Fibroblast of skin of left biceps (primary cell): ENCODE measurements at places on chromosomes 2 and 18.

GRCh38 chr2:43068631-43069517 is 157.5 kb downstream of the ZFP36L2 start:
- no peak for DNase-seq

DNA sequence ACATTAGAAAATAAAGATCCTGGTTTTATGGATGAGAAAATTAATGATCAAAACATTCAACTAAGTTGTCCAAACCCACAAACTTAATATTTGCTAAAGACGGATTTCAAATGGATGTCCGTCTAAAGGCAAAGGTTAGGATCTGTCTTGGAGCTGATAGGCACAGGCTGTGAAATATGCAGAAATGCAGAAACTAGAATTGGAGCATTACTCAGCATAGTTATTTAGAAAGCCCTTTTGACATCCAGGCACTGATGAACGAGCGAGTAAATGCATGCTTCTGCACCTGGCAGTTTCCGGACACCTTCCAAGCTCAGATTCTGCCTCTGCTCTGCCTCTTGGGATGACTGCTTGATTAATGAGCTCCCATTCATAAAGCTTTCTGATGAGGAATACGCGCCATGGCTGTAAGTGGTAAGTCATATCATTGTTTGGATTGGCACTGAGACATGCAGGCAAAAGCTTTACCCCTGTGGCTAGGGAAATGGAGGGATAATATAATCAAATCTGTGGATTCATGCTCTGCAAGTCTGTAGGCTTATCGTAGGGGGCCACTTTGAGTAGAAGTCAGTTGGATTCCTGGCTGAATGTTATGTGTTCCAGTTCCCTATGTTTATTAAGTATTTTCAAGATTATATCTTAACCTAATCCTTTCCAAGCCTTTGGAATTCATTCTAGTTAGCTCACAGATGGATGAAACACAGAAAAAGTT is 2176.3 kb upstream of the CELF4 start:
- DNase-seq = no peak

- no peak for DNase-seq
Observed at GRCh38 chr2:105042189-105042588, 4.3 kb downstream of the MRPS9 start.

DNA sequence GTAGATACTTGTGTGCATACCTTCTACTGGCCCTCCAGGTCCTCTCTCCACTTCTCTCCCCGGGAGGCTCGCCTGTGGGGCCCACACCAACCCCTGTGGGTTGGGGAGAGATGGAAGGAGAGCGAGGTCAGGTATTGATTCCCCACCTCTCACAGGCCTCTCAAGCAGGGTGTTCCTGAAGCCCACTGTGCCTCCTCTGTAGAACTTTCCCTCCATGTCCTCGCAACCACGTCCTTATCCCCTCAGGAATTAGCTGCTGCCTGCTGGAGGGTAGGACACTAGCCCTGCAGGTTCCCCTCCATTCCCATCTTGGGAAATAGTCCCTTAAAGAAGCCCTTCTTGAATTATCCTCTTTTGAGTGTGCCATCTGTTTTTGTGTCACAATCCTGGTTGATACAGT is 38.9 kb upstream of the KLF11 start:
- no peak for DNase-seq

- no peak for DNase-seq
Observed at GRCh38 chr18:23716966-23717365, 27.7 kb downstream of the LAMA3 start.

GRCh38 chr2:98378196-98378595 is 31.9 kb downstream of the CNGA3 start:
- no peak for DNase-seq

- DNase-seq = no peak
Observed at GRCh38 chr2:171629113-171629512, 58.2 kb upstream of the DYNC1I2 start.

DNA sequence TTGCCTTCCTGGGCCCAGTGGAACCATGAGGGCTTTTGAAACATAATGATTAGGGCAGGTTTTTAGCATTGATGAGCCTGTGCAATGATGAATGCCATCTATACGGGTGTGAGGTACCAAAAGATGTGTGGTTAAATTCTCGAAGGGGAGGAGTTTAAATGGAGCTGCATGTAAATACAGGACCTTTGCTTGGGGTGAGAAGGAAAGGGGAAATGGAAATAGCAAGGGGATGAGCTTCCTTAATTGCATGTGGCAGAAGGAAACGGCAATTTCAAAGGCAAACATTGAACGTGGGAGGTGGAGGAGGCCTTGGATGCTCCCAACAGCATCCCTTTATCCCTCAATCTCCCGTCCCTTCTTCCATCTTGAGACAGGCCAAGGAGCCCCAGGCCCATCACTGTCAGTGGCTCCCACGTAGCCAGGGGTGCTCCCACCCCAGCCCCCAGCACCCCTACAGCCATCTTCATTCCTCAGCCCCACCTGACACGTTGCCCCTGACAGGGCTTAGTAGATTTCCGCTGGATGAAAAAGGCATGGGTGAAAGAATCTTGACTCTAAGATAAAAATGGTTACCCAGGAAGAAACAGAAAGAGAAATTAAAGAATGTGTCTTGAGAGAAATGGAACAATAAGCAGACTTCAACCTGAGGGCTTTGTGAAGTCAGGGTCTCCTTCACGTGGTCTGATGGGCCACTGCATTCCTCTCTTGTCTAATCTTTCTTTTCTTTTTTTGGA is 32.5 kb downstream of the INPP5D start:
- no peak for DNase-seq

GRCh38 chr2:67515538-67515937 is 118.4 kb downstream of the ETAA1 start:
- no peak for DNase-seq

- DNase-seq = no peak
Observed at GRCh38 chr18:34261865-34262780, 37.4 kb upstream of the NOL4 start.

DNA sequence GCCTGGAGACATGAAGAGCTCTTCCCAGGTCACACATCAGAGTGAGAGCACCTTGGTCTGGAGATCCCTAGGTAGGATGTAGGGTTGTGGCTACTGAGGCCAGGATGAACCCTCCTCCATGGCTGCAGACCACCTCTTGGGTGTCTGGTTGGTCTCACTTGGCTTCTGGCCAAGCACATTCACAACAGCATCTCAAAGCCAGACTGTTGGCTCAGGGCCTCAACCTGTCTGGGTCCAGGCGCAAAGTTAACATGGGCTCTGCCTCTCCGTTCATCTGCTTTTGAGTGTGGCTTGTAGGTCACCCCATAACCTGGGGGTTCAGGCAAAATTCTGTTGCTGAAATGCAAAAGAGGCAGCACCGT is 40.1 kb downstream of the RHOB start:
- DNase-seq = no peak

DNA sequence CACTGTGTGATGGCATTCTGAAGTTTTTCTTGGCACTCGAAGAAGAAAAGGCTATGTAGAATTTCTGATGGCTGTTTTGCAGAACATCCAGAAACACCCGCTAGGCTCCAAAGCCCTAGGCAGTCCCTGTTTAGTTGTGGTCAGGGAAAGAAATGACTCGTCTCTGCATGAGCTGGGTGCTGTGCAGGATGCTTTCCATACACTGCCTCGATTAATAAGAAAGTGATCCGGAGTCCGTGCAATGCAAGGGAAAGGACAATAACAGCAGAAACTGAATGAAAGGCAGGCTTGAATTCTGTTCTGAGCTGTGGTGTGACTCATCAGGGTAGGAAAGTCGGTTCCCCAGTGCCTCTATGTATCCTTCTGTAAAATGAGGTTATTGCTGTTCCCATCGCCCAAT is 18.7 kb downstream of the MAPRE3 start:
- DNase-seq = no peak

DNA sequence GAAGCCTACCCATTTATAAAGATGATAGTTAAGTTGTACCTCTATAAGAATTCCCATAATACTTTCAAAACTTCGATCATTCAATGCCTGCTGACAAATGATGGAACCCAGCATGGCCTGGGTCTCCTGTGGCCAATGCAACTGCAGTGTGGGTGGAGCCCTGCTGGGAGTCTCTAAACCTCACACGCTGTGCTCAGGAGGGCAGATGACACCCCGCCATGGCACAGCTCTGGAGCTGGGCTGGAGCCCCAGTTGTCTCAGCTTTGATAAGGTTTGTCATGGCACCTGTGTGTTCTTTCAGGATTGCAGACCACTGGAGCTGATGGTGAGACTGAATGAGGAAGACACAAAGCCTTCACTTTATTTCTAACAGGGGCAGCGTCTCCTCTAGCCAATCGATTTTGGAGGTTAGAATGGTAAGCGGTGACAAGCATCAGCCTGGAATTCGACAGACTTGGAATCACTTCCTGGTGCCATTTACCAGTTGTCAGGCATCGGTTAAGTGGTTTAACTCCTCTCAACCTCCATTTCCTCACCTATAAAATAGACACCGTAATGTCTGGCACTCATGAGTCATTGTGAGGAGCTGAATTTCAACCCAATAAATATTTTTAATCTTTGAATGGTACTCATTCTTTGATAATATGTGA is 383.6 kb upstream of the SALL3 start:
- no peak for DNase-seq

- no peak for DNase-seq
Observed at GRCh38 chr2:96787411-96787810, 26.7 kb downstream of the CNNM4 start.

DNA sequence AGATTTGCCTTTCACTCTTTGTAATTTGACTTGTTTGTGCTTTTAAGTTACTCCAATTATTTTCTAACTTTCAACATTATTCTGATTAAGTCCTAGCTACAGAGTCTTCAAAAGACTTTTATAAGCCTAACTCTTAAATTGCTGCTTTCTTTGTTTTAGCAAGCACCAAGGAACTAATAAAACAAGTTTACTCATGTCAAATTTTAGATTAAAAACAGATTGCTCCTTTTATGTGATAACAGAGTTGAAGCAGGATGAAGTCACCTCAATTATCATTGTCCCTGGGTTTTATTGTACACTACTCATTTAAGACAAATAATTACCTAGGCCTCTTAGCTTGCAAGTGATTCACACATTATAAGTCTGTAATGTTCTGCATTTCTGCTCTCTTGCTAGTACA is 678.4 kb downstream of the ERBB4 start:
- DNase-seq = no peak

DNA sequence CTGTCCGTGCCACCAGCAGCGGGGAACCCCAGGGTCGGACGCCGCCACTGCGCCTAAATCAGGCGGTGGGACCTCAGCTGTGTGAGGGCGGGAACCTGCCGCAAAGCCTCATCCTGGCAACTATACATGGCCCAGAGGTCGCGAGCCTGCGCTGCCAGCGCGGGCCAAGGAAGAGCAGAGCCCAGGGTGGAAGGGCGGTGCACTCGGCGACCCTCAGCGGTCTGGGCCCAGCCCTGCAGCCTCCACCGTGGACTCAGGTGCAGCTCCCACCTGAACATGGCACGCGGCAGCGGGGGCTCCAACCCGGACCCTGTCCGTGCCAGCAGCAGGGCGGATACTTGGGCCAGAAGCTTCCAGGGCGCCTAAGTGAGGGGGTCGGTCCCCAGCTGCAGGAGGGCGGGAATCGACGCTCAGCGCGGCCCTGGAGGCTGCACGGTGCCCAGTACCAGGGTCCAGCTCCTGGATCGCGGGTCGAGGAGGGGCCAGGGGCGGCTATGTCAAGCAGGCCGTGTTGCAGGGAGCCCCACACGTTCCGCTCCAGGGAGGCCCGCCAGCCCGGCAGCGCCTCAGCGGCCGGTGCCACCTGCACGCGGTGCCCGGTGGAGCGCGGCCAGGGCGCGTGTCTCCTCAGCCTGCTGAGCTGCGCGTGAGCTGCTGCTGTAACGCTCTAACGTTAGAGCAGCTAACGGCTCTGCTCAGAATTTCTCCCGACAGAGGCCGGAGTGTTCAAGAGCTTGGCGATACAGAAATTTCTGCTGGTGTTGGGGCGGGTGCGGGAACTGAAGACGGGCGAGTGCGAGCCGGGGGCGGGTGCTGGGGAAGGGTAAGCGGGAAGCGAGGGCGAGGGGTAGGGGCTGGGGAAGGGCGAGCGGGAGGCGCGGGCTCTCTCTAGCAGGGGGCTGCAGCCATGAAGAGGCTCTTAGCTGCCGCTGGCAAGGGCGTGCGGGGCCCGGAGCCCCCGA is at the start of gene ANKRD30B:
Gene ANKRD30B (plus strand): TSS at position 660 of the 962 bp plus-strand sequence. CDS start 248 bp downstream, at position 908.
- no peak for DNase-seq

DNA sequence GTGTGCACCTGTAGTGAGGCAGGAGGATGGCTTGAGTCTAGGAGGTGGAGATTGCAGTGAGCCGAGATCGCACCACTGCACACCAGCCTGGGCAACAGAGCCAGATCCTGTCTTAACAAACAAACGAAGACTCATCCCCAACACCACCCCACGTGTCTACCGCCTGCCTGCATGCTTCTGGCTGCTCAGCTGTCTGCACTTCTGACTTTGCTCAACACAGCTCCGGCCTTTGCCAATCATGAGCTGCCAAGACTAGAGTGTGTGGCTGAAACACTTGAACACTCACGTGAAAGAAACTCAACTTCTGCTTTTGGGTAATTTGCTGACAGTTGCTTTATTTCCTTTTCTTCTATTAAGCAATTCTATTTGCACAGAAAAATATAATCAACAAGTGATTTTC is 32.1 kb upstream of the SP3 start:
- no peak for DNase-seq

DNA sequence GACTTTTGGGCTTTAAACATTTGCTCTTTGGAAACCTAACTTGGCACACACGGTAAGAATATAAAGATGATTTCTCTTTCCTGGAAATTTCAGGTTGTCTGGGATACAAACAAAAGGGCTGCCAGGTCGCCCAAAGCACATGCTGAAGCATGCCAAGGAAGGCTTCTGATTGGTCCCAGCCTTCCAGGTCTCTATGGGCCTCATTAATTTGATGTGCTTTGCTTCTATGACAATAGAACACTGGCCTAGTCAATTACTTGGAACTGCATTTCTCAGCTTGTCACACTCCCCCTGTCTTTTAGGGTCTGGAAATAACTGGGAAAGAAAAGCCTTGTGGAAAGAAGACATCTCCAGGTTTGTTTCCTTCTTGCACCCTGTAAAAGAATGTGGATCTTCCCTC is 228.9 kb downstream of the ADCYAP1 start:
- no peak for DNase-seq

DNA sequence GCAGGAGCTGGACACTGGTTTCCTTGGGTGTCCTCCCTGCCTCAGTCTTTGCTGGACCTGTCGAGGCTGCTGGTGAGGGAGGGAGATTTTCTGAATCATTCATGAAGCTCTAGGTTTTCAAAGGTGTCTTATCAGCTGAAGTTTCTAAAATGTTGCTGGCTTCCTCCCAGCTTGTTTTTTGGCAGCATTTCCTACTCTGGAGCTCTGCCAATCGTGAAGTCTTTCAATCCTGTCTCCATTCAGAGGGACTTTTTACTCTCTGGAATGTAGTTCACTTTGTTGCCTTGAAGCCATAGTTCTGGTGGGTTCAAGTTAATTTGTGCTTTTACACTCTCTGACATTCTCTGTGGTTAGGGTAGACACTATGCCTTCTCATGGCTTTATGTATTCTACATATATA is 23.9 kb downstream of the SNTG2 start:
- no peak for DNase-seq

DNA sequence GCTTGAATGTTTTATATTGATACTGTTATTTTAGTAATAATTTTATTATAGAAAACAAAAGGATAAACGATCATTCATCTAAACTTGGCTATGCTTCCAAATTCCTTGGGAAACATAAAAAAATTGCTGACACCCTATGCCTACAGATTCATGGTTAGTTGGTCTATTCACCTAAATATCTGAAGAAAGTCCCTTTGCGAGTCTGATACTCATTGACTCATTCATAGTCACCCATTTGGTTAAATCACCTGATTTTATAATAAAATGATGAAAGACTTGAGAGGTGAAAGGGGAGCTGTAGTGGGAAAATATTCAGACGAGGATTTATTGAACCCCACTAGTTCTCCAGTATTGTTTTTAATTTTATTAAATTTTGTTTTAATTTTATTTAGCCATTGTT is 112.0 kb downstream of the PTPN4 start:
- DNase-seq = no peak
